Activated T-helper 1 cell treated with anti-CD3 and anti-CD28 coated beads, Interleukin-12 subunit alpha, Interleukin-12 subunit beta, Interleukin-2, Interleukin-4 antibody, amounts not matched to agents 30 ng/mL and 10 ng/mL and 1 ng/mL, durations not matched to agents 14 hours and 24 hours and 36 hours (primary cell): ENCODE measurements at places on chromosomes 6 and 20. TPM values are rescaled to one million over a fixed set of nuclear protein-coding genes. Genes with fewer than 3 reads are reported as not detected.

GRCh38 chr20:5731753-5732366, 18.3 kb upstream of the SHLD1 start:
- no peak for DNase-seq

Gene C20orf141
- not detected in 2 replicates for total RNA-seq

- DNase-seq, result no peak
Observed at GRCh38 chr6:18492972-18493371, 105.8 kb downstream of the RNF144B start.

- no peak for DNase-seq
Observed at GRCh38 chr20:33789109-33789857, 21.9 kb upstream of the CHMP4B start.

DNA sequence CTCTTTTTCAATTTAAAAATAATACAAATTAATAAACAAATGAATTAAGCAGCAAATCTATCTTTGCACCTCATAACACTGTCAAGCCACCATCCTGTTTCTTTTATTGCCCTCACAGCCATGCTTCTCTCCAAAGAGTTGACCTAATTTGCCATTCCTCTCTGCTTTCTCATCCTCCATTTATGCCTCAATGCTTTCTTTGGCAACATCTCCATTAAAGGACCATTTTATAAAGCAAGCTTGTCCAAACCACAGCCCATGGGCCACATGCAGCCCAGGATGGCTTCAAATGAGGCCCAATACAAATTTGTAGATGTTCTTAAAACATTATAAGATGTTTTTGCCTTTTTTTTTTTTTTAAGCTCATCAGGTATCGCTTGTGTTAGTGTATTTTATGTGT, 26.4 kb upstream of the MEI4 start:
- DNase-seq, result no peak

- DNase-seq, result no peak
Observed at GRCh38 chr6:93779086-93779841, 359.9 kb upstream of the EPHA7 start.

GRCh38 chr6:42361036-42361435, 90.7 kb downstream of the TRERF1 start:
- no peak for DNase-seq

Gene EPHA7
- not detected in 2 replicates for total RNA-seq

DNA sequence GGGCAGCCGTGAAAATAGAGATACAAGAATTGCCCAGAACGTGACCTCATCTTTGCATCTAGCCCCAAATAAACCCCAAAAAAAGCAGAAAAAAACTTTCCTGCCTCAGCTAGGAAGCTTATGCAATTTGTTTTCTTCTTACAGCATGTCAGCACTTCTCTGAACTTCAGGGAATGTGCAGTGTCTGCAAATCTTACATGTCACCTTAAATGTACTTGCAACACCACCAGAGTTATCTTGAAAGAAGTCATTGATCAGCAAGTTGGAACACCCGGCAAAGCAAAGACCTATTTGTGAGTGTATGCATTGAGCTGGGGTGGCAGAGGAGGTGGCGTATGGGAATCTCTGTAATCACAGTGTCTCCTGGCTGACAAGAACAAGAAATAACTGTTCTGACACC, 123.4 kb downstream of the PKHD1 start:
- no peak for DNase-seq

GRCh38 chr20:13898012-13898612, 92.3 kb downstream of the SEL1L2 start:
- DNase-seq, result no peak

- no peak for DNase-seq
Observed at GRCh38 chr6:142481466-142481865, 179.7 kb downstream of the ADGRG6 start.

Gene HLA-DRA
- total RNA-seq, result 39.3 and 40.1 TPM in 2 replicates

GRCh38 chr6:123805921-123806320, 2.3 kb downstream of the NKAIN2 start:
- DNase-seq, result no peak

Gene RPP40
- total RNA-seq, result 15.1 and 16.4 TPM in 2 replicates

DNA sequence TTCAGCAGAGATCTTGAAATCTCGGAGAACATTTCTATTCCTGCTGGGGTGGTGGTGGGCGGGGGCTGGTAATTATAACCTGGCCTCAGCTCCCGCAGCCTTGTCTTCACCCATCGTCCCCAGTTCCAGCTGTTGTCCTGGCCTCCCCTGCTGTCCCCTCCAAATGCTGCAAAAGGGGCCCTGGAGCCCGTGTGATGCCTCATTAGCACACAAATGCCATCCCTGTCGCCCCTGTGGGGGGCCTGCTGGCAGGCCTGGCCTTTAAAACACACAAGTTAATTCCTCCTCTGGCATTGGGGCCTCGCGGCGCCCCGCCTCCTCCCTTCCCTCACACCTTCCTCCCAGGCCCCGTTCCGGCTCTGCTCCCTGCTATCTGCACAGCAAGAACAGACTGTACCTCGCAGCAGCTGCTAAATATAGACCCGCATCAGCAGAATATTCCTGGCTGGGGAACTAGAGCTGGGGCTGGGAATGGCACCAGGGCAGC, 85.7 kb downstream of the CDH22 start:
- no peak for DNase-seq

Gene FAM162B
- total RNA-seq, result not detected in 2 replicates

DNA sequence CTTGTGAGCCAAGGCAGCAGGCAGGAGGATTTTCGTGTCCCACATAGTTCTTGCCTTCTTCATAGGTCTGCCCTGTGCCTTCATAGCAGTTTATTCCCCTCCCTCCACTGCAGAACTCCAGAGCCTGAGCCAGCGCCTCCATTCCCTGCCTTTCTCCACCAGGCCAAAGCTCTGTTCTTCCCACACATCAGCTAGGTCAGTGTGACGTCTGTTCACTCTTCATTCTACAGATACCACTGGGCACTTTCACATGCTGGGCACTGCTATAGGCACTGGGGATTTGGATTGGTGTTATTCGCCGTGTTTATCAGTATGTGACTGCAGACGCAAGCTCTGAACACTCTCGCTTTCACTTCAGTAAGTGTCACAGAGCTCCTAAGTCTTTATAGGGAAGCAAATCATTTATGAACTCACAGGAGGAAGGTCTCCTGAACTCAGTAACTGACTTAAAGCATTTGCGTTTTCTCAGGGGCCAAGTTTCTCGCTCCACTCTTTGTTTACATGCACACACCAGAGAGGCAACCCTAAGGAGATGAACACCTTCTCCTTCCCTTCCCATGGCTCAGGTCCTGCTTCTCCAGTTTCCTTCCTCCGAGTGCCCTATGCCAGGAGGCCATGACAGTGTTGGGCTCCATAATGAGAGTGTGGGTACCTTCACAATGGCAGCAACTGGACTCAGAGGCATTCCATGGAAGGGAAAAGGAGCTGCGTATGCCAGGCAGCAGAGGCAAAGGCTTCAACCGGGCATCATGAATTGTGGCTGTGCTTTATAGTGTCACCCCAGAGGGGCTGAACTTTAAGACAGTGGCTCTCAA, 6.3 kb upstream of the APMAP start:
- no peak for DNase-seq

GRCh38 chr6:11275598-11275997, 43.1 kb upstream of the NEDD9 start:
- DNase-seq, result no peak

GRCh38 chr6:117268924-117269323, 3.6 kb downstream of the VGLL2 start:
- DNase-seq, result no peak

Gene SLC17A1
- total RNA-seq, result not detected in 2 replicates

- DNase-seq, result no peak
Observed at GRCh38 chr6:109460161-109460829, 4.7 kb upstream of the MICAL1 start.

Gene ANKRD66
- total RNA-seq, result not detected in 2 replicates

GRCh38 chr20:407133-407952, 756 bp upstream of the RBCK1 start:
- peak; percentile 59 for DNase-seq

- no peak for DNase-seq
Observed at GRCh38 chr20:42553374-42553773, 636.3 kb downstream of the PTPRT start.

Gene MYH7B
- total RNA-seq, result 0.20 and 0.44 TPM in 2 replicates

- no peak for DNase-seq
Observed at GRCh38 chr6:127937102-127937501, 36.2 kb upstream of the THEMIS start.

GRCh38 chr20:22226849-22227700, 357.3 kb downstream of the FOXA2 start:
- no peak for DNase-seq

- DNase-seq, result peak; percentile 37
Observed at GRCh38 chr6:70599187-70599586, 32.5 kb downstream of the SDHAF4 start.

DNA sequence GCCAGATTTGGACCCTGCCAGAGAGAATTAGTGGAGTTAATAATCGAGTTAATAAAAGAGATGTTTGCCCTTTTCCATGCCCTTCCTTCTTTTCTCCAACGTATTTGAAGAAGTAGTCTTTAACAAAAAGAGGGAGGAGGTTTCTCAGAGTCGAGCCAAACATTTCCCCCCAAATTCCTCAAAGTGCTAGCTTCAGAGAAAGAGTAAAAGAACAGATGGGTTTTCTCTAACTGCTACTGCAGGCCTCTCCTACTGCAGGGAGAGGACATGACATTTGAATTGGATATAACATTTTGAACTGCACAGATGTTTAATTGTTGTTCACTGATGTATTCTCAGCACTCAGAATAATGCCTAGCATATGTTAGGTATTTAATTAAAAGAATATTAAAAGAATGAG, 25.5 kb downstream of the RWDD2A start:
- no peak for DNase-seq

DNA sequence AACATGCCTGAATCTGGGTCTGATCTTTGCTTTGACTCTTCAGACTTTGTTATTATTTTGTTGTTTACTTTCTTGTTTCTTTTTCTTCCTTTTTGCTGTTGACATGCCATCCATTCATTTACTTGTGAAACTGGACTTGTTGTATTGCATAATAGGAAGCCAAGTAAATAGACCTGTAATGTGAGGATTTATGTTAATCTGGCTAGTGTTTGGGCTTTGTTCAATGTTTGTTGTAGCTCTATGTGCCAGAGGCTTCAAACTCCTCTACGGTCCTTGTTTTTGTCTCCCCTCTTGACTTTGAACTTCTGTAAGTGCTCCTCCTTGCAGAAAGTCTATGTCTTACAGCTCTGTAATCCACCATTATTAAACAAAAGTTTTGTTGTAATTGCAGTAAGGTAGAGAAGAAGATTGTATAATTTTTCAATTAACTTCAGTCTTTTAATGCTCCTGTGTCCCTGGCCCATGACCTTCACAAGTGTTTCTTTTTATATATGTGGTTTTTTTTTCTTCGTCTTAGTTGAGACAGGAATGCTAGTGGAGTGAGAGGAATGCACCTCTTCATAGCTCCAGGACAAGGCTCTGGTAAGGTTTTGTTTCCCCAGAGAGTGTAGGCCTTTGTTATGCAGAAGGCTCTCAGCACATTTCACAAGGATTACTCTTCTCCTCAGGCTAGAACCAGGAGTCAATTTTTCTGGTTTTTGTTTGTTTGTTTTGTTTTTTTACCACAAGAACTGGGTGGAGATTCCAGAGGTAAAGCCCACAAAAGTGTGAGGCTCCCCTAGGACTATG, 1061.8 kb upstream of the CITED2 start:
- no peak for DNase-seq

- no peak for DNase-seq
Observed at GRCh38 chr6:165835410-165835851, 172.4 kb upstream of the PDE10A start.
